ENCODE measurements at places on chromosomes 13 and 19.
A peak's percentile ranks its signal among the peaks of the same experiment; 100 is the strongest.

DNA sequence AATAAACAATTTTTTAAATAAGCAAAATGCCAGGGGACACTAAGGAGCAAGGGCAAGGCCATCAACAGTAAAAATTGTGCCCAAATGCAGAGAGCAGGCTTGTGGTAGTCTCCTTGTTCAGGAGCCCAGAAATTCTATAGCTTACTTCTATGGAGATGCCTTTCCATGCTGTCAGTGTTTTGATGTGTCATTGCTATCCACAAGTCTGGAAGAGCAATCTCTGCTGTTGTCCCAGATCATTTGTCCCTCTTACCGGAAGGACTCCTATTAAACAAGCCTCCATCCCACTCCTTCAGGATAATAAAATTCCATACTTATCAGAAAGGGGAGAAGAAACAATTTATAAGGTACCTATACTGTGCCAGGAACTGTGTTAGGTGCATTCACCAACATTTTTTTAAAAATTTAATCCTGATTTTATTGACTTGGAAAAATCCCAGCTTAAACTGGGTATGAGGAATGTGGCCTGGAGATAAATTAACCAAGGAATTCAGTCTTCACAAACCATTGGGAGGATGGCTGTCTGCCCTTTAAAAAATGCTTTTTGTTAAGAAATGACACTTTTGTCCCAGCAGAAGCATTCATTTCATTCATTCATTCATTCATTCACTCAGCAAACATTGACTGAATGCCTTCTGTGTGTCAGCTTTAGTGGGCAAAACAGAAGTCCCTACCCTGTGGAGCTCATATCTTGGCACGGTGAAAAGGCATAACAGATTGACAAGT, 26.8 kb upstream of the CYSLTR2 start:
- ATAC-seq: no peak

GRCh38 chr13:76019421-76020044, 383.4 kb downstream of the LMO7 start:
- no peak for ATAC-seq

DNA sequence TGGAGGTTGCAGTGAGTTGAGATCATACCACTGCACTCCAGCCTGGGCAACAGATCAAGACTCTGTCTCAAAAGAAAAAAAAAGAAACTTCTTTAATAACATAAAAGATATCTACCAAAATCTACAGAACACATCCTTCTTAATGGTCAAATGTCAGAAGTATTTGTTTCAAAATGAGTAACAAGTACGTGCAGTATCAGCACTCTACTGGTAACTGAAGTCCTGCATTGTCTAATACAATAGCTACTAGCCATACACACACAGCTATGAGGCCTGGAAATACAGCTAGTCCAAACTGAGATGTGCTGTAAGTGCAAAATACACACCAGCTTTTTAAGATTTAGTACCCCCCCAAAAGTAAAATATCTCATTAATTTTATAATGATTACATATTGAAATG, 88.1 kb downstream of the TSC22D1 start:
- ATAC-seq: no peak

DNA sequence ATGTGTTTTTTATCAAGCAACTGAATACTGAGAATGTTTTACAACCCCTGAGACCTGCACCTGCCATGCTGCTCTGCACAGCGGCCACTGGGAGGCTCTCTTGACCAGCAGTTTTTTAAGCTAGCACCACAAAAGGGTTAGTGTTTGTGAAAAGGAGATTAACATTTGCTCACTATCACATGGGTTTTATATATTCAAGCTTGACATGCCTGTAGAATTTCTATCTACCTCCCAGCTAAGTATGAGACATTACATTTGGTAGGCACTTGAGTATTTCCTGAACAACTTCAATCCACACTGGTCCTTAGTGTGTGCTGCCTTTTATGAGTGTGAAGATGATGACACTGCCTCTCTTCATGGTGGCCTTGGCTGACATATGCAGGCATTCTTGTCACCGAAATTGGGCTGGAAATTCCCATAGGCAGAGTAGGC, 1238.9 kb downstream of the UQCRFS1 start:
- no peak for ATAC-seq

DNA sequence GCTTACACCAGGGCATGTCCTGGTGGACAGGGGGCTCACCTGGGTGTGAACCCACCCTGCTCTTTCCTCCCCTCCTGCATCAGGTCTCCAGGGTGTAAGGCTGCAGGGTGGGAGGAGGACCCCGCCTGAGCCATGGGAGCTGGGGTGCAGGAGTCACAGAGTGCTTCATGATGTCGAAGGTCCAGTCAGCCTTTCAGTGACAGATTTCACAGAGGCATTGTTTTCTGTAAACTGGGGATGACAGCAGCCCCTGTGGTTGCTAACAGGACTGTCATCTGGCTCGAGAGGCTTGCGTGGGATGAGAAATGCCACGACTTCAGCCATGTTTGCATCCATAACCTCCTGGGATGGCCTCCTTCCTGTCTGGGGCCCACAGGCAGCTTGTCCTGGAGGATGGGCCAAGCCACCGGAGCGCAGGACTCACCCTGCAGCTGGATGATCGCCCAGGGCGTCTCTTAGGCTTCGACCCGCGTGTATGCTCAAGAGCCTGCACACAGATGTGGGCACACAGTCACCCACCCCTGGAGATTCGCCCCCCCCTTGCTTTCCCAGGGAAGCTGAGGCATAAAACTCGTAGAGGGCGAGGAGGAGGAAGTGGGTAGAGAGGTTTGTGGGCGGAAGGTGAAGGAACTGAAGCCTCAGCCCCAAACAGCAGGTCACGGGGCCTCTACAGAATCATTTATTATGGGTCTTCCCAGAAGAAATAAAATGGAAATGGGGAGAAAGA, 4.9 kb downstream of the NANOS3 start:
- peak; percentile 18 for ATAC-seq

DNA sequence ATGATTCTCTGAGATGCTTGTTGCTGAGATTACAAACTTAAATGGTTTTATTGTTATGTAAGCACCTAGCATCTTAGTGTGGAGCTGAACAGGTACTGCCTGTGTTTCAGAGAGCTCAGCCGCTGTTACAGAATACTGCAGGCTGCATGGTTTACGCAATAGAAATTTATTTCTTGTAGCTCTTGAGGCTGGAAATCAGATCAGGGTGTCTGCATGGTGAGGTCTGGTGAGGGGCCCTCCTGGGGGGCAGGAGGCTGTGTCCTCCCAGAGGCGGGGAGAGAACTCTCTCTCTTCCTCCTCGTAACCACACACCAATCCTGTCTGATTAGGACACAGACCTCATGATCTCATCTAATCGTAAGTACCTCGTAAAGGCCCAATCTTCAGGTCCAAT, 13.1 kb downstream of the ATP11A start:
- no peak for ATAC-seq

DNA sequence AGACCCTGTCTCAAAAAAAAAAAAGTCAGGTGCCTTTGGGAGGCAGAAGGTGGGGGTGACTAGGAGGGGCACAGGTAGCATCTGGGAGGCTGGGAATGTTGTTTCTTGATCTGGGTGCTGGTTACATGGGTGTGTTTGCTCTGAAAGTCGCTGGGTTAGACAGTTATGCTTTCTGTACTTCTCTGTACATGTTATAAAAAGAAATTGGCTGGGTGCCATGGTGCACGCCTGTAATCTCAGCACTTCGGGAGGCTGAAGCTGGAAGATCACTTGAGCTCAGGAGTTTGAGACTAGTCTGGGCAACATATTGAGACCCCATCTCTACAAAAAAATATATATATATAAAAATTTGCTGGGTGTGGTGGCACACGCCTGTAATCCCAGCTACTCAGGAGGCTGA, 15.1 kb downstream of the NOSIP start:
- no peak for ATAC-seq

DNA sequence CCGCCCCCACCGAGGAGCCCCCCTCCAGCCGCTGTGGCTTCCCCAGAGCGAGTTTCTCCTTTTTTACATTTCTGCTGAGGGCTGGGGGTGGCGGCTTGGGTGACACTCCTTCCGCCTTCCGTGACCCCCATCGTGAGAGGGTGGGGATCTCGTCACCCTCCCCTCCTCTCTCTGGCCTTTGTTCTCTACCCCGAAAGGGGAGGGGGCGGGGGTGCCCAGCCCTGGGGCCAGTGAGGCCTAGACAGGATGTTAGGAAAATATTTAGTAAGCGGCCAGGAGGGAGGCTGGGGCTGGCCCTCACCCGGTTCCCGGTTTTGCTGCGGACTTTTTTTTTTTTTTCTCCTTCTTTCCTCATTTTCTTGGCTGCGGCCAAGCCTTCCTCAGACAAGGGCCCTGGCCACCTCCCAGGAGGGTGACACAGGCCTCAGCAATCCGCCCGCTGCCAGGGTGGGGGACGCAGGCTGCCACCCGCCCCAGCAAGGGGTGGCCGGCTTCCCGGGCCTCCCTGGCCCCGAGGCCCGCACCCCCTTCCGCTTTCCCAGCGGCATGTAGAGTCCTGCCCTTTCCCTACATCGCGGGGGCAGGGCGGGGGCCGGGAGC, 3.9 kb downstream of the MIDN start:
- no peak for ATAC-seq

DNA sequence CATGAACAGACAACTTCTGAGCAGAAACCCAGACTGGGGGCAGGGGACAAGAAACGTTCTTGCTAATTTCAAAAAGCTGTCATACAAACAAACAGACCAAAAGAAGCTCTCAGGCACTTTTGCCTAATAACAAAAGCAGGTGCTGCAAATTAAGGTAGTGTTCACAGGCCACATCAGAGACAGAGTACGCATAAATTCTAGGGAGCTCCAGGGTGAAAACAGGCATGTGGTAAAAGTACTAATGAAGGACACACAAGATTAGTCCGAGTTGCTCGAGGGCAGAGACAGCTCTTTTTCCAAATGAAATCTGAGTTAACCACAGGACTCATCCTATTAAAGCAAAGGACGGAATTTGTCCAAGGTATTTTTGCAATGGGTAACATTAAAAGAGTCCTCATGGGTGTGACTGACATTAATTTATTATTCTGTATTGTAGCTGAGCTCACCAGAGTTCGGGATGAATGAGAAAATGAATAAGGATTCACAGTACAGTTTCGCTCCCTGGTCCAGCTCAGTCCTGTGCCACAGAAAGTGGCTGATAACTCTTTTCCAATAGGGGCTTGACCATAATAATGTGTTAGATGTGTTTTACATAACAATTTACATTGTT, 197.3 kb downstream of the LHFPL6 start:
- no peak for ATAC-seq

DNA sequence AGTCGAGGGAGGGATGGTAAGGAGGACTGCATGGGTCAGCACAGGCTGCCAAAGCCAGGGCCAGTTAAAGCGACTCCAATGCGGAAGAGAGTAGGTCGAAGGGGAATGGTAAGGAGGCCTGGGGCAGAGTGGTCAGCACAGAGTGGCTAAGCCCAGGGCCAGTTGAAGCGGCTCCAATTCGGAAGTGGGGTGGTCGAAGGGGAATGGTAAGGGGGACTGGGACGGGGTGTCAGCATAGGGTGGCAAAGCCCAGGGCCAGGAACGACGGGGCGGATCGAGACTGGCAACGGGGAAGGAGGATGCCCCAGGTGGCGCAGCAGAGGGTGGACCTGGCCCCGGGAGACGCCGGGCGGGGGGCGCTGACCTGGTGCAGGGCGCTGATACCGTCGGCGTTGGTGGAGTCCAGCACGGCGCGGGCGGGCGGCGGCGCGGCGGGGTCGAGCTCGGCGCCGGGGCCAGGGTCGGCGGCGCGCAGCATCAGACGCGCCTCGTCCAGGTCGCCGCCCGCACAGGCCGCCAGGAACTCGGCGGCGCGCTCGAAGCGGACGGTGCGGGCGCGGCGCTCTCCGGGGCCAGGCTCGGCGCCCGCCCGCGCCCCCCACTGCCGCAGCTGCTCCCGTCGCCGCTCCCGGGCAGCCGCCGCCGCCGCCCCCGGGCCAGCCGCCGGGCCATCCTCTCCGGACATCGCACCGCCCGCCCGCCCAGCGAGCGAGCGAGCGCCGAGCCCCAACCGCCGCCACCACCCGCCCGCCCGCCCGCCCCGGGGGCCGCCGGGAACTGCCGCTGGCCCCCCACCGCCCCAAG, at the start of gene PPP1R12C:
Gene PPP1R12C, minus strand, starts transcription at position 779 of the 804 bp plus-strand sequence. Its CDS starts 94 bp downstream, at position 685.
- ATAC-seq: peak; percentile 2

- no peak for ATAC-seq
These were observed 41.4 kb downstream of the CEBPG start for GRCh38 chr19:33414667-33415605.

DNA sequence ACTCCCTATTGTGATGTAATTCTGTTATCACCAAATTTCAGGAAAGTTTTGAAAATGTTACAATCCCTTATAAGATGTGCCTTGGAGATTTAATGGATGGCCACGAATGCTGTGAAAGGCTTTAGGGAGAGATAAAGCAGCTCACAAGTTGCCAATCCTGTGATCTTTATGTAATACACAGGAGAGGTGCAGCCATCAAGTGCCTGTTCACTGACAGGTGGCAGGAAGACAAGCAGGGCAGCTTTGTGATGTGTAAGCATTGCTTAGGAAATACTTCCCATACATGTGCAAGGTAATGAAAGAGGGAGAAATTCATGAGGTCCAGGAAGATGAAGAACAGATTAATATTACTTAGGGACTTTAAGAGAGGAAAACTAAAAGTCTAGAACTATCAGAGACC, 628.8 kb downstream of the SLITRK6 start:
- ATAC-seq: no peak

- ATAC-seq: no peak
These were observed 194.6 kb downstream of the KLF12 start for GRCh38 chr13:73939603-73940002.

DNA sequence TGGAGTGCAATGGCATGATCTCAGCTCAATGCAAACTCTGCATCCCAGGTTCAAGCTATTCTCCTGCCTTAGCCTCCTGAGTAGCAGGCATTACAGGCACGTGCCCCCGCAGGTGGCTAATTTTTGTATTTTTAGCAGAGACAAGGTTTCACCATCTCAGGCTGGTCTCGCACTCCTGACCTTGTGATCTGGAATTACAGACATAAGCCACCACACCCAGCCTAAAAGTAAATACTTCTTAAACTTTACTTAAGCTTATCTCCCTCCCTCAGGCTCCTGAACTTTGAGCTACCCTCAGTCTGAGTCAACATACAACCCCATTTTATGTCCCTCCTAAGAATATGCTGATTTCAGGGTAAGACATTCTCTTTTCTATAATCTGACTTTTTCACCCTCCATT, 66.1 kb downstream of the ZNF486 start:
- no peak for ATAC-seq

DNA sequence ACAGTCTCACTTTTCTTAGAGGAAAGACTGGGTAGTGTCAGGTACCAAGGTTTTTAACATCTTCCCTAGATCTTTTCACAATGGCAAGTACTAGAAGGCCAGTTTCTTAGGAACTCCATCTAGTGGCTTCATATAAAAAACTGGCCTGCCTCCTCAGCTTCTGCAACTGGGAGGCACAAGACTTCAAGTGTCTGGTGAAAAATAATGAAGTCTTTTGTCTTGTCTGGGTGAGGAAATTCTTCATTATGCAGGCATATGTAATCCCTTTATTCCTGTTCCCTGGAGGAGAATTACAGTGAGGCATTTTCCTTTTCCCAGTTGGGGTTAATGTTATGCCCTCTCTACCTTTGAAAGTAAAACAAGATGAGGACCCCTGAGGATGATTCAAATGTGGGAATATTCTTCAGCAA, 300.5 kb downstream of the NALCN start:
- no peak for ATAC-seq

DNA sequence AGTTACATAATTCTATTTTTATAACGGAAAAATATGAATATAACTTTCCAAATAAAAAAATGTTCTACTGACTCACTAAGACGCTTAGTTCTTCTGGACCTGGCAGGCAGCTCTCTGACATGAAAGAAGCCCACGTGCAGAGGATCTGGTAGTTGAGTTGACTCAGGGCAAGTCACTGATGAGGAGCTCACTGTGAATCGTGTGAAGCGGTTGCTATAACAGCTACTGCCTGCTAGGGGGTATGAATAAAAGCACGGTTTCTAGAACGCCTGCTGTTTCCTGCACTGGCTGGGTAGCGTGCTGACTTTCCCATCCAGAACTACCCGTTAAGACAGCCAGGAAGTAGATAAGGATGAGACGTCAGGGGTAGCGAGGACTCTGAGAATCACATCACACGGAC, 54.7 kb upstream of the WASF3 start:
- ATAC-seq: peak; percentile 93
